ENCODE measurements at places on chromosomes 2 and 18. TPM values are rescaled to one million over a fixed set of nuclear protein-coding genes. Genes with fewer than 3 reads are reported as not detected.
A peak's percentile ranks its signal among the peaks of the same experiment; 100 is the strongest.

Gene INHBB
- 0.34 TPM for total RNA-seq

DNA sequence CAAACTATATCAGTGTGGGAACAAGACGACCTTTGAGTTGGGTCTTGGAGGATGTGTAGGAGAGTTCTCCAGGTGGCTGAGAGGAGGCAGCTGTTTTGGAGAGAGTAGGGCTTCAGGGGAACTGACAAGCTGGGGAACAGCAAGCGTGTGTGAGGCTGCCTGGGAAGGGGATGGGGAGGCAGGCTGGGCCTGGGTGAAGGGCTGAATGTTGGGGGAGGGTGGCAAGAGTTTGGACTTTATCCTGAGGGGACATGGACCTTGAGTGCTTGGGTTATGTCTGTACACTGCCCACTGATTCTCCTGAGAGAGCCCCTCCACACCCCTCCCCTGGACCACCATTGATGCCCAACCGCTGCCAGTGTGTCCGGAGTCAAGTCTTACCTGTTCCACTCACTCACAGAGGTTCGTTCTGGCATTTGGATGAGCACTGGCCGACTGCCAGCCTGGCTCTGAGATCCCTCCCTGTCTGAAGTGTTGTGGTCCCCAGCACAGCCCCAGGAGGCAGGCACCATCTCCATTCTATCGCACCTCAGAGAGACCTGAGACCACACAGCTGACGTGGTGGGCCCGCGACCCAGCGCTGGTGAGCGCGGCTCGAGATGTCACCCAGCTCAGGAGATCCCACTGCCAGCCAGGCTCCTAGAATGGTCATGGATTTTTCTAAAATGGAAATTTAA, 59.5 kb downstream of the DCDC2C start:
- no peak overlapping the region for H3K27ac ChIP-seq
- H3K4me3 ChIP-seq, result no peak overlapping the region
- peaks cover 5% of the 10 kb centered on the region for H3K36me3 ChIP-seq
- DNase-seq, result no peak
- peaks cover 1% of the 10 kb centered on the region for H3K4me1 ChIP-seq
- no peaks in the 10 kb centered on the region for H3K27me3 ChIP-seq

Gene FKBP1B
- 38.1 TPM for total RNA-seq

Gene ABCB11
- not detected for total RNA-seq

Gene GPR75
- 5.6 TPM for total RNA-seq

DNA sequence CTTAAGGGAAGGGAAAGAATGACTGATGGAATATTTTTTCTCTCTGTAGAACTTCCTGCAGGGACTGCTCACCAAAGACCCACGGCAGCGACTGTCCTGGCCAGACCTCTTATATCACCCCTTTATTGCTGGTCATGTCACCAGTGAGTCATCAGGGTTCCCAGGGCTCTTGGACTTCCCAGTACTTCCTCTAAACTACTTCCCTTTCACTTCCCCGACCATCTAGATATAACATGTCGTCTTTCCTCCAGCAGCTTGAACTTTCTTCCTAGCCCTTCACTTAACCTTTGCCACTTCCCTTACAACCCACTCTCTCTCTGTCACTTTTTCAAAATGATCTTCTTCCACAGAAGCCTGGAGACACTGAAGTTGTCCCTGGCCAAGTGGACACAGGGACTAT, 7.2 kb downstream of the STK36 start:
- H3K36me3 ChIP-seq, result no peaks in the 10 kb centered on the region
- DNase-seq, result no peak
- H3K4me1 ChIP-seq, result no peaks in the 10 kb centered on the region
- H3K27ac ChIP-seq, result no peak overlapping the region

Gene DNAJC5G
- total RNA-seq, result not detected

Gene IRS1
- total RNA-seq, result 8.1 TPM

DNA sequence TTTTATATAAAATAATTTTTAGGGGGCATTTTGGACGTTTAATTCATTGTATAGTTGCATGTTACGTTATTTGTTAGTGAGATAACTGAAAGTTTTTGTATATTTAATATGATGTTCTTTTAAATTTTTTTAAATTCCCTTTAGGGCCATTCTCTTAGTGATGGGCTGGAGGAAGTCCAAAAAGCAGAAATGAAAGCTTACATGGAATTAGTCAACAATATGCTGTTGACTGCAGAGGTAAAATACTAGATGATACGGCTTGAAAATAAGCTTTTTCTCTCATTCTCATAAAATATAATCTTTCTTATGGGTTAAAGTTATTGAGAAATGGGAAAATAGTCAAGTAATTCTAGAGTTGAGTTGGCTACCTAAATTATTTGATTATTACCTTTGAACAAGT, 58.9 kb downstream of the MTX2 start:
- no peak for DNase-seq
- no peaks in the 10 kb centered on the region for H3K27me3 ChIP-seq
- peaks cover 6% of the 10 kb centered on the region for H3K4me1 ChIP-seq
- H3K27ac ChIP-seq, result no peak overlapping the region

GRCh38 chr2:154240921-154241379, 369.2 kb downstream of the GALNT13 start:
- peak overlapping the region; percentile 2 for H3K4me3 ChIP-seq
- no peak for DNase-seq
- peak overlapping the region; percentile 11 for H3K27ac ChIP-seq
- H3K36me3 ChIP-seq, result no peaks in the 10 kb centered on the region
- H3K27me3 ChIP-seq, result no peaks in the 10 kb centered on the region
- H3K4me1 ChIP-seq, result no peaks in the 10 kb centered on the region

DNA sequence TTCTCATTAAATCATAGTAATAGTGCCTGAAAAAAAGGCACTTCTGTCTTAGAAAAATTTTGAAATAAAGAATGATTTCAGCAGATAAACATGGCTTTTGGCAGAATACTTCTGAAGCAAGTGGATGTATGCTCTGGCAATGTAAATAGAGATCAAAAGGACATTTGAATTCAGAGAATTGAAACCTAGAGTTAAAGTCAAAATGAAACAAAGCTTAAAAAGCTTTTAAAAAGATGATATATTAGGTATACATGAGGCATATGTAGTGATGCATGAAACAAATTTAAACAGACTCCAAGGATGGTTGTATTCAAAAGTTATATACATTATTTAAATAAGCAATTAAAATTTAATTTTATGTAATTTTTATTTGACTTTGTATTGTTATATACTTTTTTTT, 1344.5 kb upstream of the TMEFF2 start:
- no peak for DNase-seq
- no peak overlapping the region for H3K27ac ChIP-seq
- H3K4me3 ChIP-seq, result no peak overlapping the region
- H3K36me3 ChIP-seq, result no peaks in the 10 kb centered on the region
- H3K27me3 ChIP-seq, result no peaks in the 10 kb centered on the region
- no peaks in the 10 kb centered on the region for H3K4me1 ChIP-seq

GRCh38 chr18:3931542-3932112, 481.7 kb downstream of the TGIF1 start:
- no peak overlapping the region for H3K4me3 ChIP-seq
- DNase-seq, result no peak
- H3K27ac ChIP-seq, result no peak overlapping the region

DNA sequence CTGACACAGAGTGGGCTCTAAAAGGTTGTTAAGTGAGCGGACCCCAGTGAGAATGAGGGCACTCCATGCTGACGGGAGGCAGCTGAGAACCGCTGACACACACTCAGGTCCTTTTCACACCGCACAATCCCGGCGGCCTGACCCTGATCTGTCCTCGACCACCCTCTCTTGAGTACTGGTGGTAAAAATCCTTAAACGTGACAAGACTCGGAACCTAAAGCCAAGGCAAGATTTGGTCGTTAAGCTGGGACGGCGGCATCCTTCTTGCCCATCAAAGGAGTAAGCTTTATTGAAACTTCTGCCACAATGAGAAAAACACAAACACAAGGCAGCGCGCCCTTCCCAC, 569 bp downstream of the TMX3 start:
- peaks cover 3% of the 10 kb centered on the region for H3K27me3 ChIP-seq
- no peaks in the 10 kb centered on the region for H3K36me3 ChIP-seq
- peak; percentile 54 for DNase-seq
- peak overlapping the region; percentile 93 for H3K4me3 ChIP-seq
- H3K27ac ChIP-seq, result peak overlapping the region; percentile 82

GRCh38 chr2:188853307-188853706, 120.9 kb upstream of the COL3A1 start:
- no peaks in the 10 kb centered on the region for H3K36me3 ChIP-seq
- DNase-seq, result no peak
- no peak overlapping the region for H3K27ac ChIP-seq
- peaks cover 2% of the 10 kb centered on the region for H3K27me3 ChIP-seq
- no peak overlapping the region for H3K4me3 ChIP-seq

Gene NCKAP5
- 0.20 TPM for total RNA-seq

All from glutamatergic neuron (in vitro differentiated cells).